ENCODE measurements at places on chromosomes 1 and 21. TPM values are rescaled to one million over a fixed set of nuclear protein-coding genes. Genes with fewer than 3 reads are reported as not detected.

The TMEM125 gene
- polyA plus RNA-seq, result 1.8 TPM

The C1QB gene
- polyA plus RNA-seq, result not detected

The RASAL2 gene
- 4.9 TPM for polyA plus RNA-seq

The TUFT1 gene
- 41.0 TPM for polyA plus RNA-seq

The PRDM16 gene
- 0.09 TPM for polyA plus RNA-seq

The FMO2 gene
- not detected for polyA plus RNA-seq

The HP1BP3 gene
- 34.0 TPM for polyA plus RNA-seq

The APCS gene
- polyA plus RNA-seq, result not detected

The NR1I3 gene
- 0.07 TPM for polyA plus RNA-seq

The CD5L gene
- not detected for polyA plus RNA-seq

The F13B gene
- polyA plus RNA-seq, result not detected

The CFAP107 gene
- not detected for polyA plus RNA-seq

The PRAMEF8 gene
- polyA plus RNA-seq, result not detected

The NBPF1 gene
- 3.9 TPM for polyA plus RNA-seq

The SAMSN1 gene
- polyA plus RNA-seq, result not detected

The RGS1 gene
- polyA plus RNA-seq, result not detected

The S100A4 gene
- 22.8 TPM for polyA plus RNA-seq

The COL24A1 gene
- 0.06 TPM for polyA plus RNA-seq

The PGBD5 gene
- 0.01 TPM for polyA plus RNA-seq

The AIM2 gene
- polyA plus RNA-seq, result not detected

The PM20D1 gene
- polyA plus RNA-seq, result not detected

The LMOD1 gene
- 0.01 TPM for polyA plus RNA-seq

The MYBPH gene
- polyA plus RNA-seq, result not detected

The TACSTD2 gene
- 112 TPM for polyA plus RNA-seq

The VCAM1 gene
- not detected for polyA plus RNA-seq

The OR2G6 gene
- not detected for polyA plus RNA-seq

The ADGRL4 gene
- not detected for polyA plus RNA-seq

The SPATA17 gene
- polyA plus RNA-seq, result 0.47 TPM

The SMPDL3B gene
- 0.63 TPM for polyA plus RNA-seq

The EXO1 gene
- 11.6 TPM for polyA plus RNA-seq

The LCE1C gene
- polyA plus RNA-seq, result 3.9 TPM

The BARHL2 gene
- polyA plus RNA-seq, result not detected

The TSTD1 gene
- 153 TPM for polyA plus RNA-seq

The MATN1 gene
- 0.07 TPM for polyA plus RNA-seq

The FYB2 gene
- polyA plus RNA-seq, result not detected

The DNASE2B gene
- not detected for polyA plus RNA-seq
